Fibroblast of lung (primary cell): ENCODE measurements at places on chromosomes 1 and 21. TPM values are rescaled to one million over a fixed set of nuclear protein-coding genes. Genes with fewer than 3 reads are reported as not detected.
A peak's percentile ranks its signal among the peaks of the same experiment; 100 is the strongest.

GRCh38 chr1:22428672-22429071, 23.0 kb upstream of the ZBTB40 start:
- peak; percentile 51 for DNase-seq

DNA sequence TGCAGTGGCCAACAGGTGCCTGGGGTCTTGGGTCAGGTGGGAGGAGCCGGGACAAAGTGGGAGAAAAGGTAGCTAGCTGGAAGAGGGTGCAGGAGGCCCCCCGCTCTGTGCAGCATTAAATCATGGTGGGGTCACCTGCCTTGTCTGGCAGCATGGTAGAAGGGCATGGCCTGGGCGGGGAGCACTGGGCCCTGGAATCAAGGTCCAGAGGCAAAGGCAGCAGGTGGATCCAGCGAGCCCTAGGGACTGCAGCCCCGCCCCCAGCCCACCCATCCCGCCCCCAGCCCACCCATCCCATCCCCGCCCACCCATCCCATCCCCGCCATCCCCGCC, 16.7 kb upstream of the TTLL10 start:
- DNase-seq: no peak

DNA sequence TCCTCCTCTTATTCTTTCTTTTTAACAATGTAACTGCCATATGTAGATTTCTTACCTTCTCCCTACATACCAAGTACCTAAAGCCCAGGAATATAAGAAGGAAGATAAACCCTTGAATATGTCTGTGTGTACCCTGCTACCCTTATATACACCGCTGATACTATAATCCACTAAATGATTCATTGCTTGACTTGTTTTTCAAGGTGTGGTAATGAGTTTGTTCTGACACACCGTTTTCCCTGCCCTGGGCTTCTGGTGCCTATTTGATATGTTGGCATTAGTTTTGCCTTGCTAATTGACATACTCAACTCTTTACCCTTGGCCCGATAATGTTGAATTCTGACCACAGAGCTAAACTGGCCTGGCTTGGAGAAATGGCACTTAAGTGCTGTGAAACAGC, 64.3 kb downstream of the IL23R start:
- no peak for DNase-seq

DNA sequence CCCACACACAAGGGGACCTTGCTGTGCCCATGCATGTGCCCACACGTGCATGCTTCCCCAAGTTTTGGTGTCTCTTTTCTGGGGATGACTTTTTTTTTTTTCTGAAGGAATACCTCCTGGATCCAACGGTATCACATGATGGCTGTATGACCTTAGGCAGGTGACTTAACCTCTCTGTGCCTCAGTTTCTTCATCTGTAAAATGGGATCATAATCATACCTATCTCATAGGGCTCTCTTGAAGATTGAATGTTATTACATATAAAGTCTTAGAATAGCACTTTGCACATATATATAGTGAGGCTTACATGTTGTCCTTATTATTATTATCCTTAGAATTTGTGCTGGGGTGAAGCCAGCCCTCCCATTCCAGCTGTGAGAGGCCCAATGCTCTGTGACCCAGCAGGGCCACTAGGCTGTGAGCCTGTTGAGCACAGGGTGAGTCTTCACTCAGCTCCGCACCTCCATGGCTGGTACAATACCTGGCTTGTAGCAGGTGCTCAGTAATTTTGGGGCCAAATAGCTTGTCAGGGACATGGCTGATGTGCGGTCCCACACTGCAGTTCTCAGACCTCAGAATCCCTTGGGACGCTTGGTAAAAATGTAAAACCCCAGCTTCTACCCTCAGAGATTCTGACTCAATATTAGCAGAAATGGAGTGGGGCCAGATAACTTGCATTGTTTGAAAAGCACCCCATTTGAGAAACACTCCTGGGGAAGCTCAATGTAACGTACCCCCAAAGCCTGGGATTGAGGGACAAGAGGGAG, 20.6 kb downstream of the STUM start:
- DNase-seq: no peak

KRTAP21-2 gene
- total RNA-seq: not detected in 2 replicates
